ENCODE measurements at places on chromosomes 5 and 9.

GRCh38 chr5:39709032-39709431, 284.3 kb upstream of the DAB2 start:
- no peak for DNase-seq

DNA sequence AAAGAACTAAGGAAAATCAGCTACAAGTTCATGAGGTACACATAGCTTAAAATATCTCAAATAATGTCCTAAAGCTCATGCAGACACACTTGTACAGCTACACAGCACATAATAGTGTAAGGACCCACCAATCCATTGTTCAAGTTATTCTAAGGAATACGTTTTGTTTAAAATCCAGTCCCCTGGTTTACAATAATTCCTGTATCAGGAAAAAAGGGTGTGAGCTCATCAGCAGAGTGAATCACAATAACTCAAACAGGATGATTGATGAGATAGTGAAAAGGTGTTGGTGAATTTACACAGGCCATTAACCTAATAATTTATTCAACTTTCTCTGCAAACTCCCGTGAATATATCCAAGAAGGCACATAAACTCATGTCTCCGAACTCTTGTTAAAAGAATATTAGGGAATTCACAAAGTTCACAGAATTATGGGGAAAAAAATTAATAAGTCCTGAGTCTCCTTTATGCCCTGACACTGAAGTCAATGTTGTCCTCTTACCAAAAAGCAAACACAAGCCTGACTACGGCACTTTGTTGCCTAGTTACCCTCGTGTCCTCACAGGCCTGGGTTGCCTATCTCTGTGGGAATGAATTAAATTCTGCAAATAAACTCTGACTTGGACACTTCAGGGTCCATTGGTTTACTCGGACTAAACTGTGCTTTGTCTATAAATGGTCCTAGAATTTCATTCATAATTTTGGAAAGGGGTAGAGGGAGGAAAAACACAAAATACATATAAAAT, 142.8 kb upstream of the PDE4D start:
- peak; percentile 50 for DNase-seq

- peak; percentile 15 for DNase-seq
These were observed 56.0 kb upstream of the FAM174A start for GRCh38 chr5:100479079-100479688.

DNA sequence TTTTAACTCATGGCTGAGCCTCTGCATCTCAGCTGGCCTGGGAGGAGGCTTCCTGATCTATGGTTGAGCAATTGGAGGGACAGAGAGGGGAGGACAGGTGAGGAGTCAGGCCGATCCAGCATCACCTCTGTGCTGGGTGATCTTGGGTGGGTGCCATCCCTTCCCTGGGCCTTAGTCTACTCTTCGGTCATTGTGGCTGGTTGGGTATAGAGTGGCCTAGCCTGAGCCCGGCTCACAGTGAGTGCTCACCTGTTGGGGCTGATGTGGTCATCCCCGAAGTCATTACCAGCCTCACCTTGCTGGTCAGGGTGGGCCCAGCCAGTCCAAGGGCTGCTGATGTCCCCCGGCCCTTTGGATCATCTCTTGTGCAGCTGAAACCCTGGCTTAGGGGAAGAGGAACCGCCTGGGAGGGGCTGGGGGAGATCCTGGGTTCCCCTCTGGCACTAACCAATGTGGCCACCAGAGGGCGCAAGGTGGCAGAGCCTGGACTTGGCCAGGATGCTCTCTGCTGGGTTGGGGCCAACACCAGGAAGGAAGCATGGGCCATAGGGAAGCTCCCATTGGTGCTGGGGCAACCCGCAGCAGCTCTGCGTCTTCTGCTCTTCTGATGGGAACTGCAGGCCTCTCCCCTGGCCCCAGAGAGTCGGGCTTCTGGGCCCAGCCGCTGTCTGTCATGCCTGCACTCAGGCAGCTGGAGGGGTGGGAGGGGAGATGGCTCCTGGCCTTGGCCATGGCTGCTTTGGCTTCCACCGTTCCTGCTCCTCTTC, 17.3 kb upstream of the ODF2 start:
- DNase-seq, result peak; percentile 39

DNA sequence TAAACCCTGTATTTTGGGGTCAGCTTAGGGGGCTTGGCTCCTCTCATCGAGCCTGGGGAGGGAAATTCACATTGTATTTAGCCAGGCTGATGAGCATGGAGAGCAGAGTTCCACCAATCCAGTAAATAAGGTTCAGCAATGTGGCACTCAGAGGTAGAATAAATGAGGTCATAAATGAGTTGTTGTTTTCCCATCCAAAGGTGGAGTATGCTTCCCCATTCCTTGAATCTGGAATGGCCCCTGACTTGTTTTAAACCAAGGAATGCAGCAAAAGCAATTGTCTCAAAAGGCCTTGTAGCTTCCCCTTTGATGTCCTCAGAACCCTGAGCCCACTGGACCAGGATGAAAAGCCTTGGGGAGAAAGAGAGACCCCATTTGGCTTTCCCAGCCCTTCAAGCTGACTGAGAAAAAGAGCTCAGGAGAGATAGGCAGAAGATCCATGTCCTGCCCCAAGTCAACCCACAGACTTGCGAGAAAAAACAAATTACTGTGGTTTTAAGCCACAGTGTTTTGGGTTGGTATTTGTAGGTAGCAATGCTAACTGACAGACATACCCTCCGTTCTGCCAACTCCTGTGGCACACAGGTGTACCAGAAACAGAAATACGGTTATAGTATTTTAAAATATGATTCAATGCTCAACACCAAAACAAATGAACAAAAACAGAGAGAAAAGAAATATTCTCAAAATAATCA, 566.0 kb upstream of the DMAC1 start:
- no peak for DNase-seq

GRCh38 chr5:134095887-134096589, 18.4 kb upstream of the TCF7 start:
- DNase-seq, result no peak

- DNase-seq, result no peak
These were observed 816.0 kb upstream of the CDH9 start for GRCh38 chr5:27854243-27854852.

GRCh38 chr5:43203373-43203772, 11.3 kb downstream of the NIM1K start:
- DNase-seq, result peak; percentile 41

GRCh38 chr5:159184858-159185381, 24.4 kb downstream of the RNF145 start:
- DNase-seq, result no peak

All from LNCaP clone FGC (cell line).